Spleen (tissue), 13 donors: ENCODE measurements at places on chromosomes 3 and 15.

GRCh38 chr3:976006-976405 lies 116.8 kb upstream of the CNTN6 start:
- no peak for DNase-seq

- no peak for DNase-seq
Measured at GRCh38 chr15:60121845-60122244, 117.7 kb downstream of the FOXB1 start.

- DNase-seq = no peak
Measured at GRCh38 chr15:56948000-56948763, 29.7 kb downstream of the TCF12 start.

DNA sequence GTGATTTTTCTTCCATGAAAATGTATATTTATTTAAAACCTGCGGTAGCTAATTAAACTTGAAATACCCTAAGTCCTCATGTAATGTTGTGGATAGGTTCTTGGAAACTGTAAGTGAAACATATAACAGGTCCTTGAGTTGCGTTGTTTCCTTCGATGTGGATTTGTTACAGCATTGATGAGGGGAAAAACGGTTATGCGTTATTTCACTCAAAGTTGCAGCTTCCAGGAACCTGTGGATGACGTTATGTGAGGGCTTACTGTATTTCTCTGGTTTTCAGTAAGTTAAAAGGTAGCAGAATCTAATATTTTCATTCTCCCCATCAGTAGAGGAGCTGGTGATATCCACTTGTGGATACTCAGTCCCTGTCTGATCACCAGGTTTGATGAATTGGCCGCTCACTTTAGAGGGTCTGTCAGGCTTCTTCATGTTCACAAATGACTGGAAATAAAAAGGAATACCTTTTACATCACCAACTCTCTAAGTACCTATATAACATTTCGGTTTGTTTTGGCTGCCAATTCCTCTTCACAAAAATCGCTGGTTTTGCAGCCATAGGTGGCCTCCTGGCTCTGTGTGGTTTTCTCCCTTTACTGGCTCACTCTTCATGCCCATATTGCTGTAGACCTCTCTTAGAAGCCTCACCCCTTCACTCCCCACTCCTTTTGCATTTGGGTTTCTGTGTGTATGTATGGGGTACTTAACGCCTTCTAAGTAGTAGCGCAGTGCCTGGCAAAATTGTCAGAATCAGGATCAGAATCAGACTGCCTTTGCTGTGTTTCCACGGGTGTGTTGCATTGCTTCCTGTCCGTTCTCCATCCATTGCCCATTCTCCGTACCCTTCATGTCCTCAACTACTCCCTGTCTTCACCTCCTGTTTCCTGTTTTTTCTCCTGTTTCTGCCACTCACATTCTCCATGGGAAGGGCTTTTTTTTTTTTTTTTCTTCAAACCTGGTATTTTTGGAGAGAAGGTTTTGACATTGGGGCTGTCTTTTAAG lies 112.6 kb downstream of the FNDC3B start:
- DNase-seq = no peak

- DNase-seq = no peak
Measured at GRCh38 chr3:11077466-11077865, 76.8 kb upstream of the HRH1 start.

GRCh38 chr3:59432665-59433064 lies 382.8 kb upstream of the CFAP20DC start:
- DNase-seq = no peak

- peak; percentile 76 for DNase-seq
Measured at GRCh38 chr15:50107591-50108408, 11.2 kb downstream of the ATP8B4 start.

GRCh38 chr3:118734664-118735063 lies 300.0 kb downstream of the IGSF11 start:
- DNase-seq = no peak

GRCh38 chr15:63483521-63484371 lies 20.6 kb upstream of the USP3 start:
- DNase-seq = no peak

GRCh38 chr3:133386876-133387275 lies 13.0 kb upstream of the BFSP2 start:
- DNase-seq = no peak

GRCh38 chr3:39254806-39255449 lies 24.9 kb downstream of the CX3CR1 start:
- no peak for DNase-seq

GRCh38 chr3:48697952-48698351 lies 12.2 kb upstream of the NCKIPSD start:
- no peak for DNase-seq

GRCh38 chr15:68264282-68264681 lies 13.3 kb upstream of the FEM1B start:
- DNase-seq = no peak

GRCh38 chr3:12750658-12751071 lies 8.4 kb downstream of the TMEM40 start:
- no peak for DNase-seq

- DNase-seq = no peak
Measured at GRCh38 chr15:75131269-75131643, 70.4 kb upstream of the C15orf39 start.

DNA sequence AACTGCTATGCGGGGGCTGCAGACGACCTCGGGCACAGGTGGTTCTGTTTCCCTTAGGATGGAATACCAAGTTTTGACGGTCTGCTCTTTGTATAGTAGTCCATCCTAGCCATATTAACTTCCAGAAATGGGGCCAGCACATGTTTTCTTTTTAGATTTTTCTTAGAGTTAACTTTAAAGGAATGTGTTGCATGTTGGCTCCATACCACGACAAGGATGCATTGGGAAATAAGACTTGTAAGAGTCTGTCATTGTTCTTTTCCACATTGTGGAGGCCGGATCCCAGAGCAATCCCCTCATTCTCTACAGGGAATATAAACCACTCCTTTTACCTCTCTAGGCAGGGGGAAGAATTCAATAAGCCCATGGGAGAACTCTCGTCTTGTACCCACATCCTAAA lies 87.1 kb upstream of the PLSCR4 start:
- no peak for DNase-seq

DNA sequence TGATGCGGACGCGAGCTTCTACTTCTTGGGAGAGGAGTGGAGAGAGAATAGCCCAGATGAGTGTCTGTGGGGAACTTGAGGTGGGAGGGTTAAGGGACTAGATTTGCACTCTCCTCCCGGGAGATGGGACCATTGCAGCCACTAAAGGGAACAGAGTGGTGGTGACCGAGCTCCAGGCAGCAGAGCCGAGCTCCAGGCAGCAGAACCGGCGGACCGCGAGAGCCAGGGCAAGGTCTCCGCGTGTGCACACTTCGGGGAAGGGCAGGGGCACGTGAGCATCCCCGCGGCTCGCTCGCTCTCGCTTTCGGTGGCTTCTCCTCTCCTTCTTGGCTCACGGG lies 1.1 kb downstream of the IGDCC3 start:
- DNase-seq = peak; percentile 65

GRCh38 chr3:194556086-194557056 lies 69.6 kb upstream of the ATP13A3 start:
- no peak for DNase-seq

DNA sequence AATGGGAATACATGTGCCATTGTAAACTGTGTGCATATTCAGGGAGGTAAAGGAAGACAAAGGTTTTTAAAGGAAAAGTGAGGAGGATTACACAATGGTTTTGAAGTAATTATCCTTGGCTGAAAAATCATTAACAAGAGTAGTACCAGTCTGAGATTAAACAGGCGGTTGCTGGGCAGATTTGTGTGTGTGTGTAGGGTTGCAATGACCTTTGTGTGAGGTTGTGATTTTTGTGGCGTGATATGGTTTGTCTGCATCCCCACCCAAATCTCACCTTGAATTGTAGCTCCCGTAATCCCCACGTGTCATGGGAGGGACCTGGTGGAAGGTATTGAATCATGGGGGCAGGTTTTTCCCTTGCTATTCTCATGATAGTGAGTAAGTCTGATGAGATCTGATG lies 7.0 kb downstream of the DLEC1 start:
- no peak for DNase-seq

- DNase-seq = no peak
Measured at GRCh38 chr3:127019449-127019848, 36.5 kb downstream of the PLXNA1 start.

- DNase-seq = no peak
Measured at GRCh38 chr3:197224034-197224444, 74.4 kb downstream of the DLG1 start.

DNA sequence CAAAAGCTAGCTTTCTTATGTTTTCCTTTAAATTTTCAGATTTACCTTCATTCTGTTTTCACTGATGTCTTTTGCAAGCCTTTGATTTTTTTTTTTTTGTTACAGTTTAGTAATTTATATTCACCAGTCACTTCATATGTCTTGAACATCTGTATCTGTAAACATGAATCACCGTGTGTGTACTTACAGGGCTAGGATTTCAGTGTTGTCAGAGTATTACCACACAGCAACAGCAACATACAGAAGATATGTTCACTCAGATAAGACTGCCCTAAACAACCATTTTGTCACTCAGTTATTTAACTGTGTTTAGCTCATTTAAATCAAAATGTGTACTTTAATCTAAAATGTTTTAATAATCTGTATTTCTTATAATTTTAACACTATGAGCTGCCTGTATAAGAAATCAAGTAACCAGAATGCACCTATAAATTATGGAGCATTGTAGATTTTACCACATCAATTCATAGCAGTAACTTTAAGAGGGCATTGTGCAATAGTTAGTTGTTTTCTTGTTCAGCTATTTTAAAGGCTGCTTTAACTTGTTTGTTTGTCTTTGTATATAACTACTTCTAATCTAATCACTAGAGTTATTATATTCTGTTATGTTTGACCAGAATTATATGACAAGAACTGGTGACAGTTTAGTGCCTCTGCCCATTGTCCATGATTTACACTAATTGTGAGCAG lies 50.4 kb downstream of the GHSR start:
- no peak for DNase-seq

GRCh38 chr3:20324664-20325478 lies 138.9 kb upstream of the SGO1 start:
- no peak for DNase-seq

GRCh38 chr15:77659350-77660321 lies 26.9 kb upstream of the LINGO1 start:
- no peak for DNase-seq

DNA sequence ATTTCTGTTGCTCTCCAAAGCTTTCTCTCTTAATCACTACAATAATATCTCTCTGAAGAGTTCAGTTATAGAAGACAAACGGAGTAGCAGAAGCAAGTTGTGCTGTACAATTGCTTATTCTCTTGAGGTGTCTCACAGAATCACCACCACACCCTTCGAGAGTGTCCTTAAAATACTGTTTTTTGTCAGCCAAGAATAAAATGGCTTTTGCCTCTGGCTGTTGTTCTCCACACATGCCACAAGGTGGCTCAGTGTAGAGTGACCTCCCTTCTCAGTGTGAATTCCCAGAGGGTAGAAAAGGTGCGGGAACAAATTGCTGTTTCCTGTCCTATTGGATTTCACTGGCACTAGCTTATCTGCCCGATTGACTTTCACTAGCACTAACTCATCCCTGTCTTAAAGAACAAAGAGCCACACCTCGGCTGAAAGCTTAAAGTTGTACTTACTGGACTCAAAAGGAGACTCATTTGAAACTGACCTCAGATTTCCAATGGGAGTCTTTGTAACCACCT lies 134.2 kb upstream of the SATB1 start:
- DNase-seq = no peak

- DNase-seq = no peak
Measured at GRCh38 chr15:73782344-73782959, 29.3 kb upstream of the INSYN1 start.

GRCh38 chr3:147360051-147360439 lies 46.3 kb downstream of the ZIC4 start:
- DNase-seq = no peak

- DNase-seq = no peak
Measured at GRCh38 chr3:22980346-22980745, 222.8 kb upstream of the UBE2E2 start.

- no peak for DNase-seq
Measured at GRCh38 chr3:182912474-182912873, 67.9 kb downstream of the DCUN1D1 start.

- DNase-seq = peak; percentile 36
Measured at GRCh38 chr3:197408177-197408957, 110.0 kb upstream of the DLG1 start.

DNA sequence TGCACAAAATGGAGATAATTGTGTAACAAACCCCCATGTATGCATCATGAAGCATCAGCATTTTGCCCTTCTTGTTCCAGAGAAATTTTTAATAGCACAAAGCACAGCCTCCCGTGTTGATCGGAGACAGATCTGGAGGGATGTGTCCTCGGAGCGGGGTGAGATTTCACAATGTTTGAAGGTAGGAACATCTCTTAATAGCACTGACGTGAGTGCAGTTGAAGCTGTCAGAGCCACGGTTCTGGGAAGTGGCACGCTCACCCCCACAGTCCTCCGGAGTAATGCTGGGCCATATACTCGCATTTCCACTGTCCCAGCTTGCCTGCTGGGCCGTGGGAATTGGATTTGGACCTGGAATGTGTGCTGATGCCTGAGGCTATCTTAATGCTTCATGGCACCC lies 24.1 kb downstream of the ARPP21 start:
- DNase-seq = no peak

GRCh38 chr3:151307131-151307530 lies 9.5 kb downstream of the GPR87 start:
- DNase-seq = no peak

- no peak for DNase-seq
Measured at GRCh38 chr15:76994496-76994895, 430 bp upstream of the PSTPIP1 start.

- no peak for DNase-seq
Measured at GRCh38 chr15:85947936-85948335, 131.7 kb upstream of the AGBL1 start.

DNA sequence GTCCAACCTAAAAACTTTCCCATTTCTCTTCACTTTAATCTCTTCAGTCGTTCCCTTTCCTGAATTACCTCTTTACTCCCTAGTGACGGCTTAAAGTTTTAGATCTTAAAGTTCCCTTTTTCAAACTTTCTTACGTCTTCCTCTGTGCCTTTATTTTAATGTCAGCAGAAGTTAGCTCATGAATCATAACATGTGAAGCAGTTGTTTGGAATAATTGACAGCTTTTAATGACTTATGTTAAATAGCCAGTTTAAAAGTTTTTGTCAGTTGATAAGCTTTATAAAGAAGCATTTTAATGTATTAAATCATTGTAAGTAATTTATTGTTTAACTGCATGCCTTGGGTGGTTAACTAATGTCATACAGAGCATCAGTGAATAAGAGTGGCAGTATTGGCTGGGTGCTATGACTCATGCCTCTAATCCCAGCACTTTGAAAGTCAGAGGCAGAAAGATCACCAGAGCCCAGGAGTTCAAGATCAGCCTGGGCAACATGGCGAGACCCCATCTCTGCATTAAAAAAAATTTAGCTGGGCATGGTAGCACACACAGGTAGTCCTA lies 33.9 kb downstream of the PIK3CA start:
- no peak for DNase-seq

DNA sequence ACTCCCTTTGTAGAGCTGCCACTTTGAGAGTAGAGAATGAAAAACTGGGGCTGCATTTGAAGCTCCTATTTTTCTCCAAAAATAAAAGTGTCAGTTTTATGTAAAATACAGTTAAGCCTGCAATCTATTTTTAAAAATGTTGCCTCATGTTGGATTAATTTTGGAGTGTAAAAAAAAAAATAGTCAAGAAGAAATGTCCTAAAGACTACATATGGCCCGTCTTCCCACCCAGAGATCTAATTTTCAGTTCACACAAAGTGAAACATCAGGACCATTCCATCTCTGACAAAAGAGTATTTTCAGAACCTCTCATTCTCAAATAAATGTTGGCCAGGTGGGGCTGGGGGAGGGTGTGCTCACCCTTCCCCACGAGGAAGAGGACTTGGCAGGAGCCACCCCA lies 62.7 kb downstream of the HHLA2 start:
- DNase-seq = no peak

- no peak for DNase-seq
Measured at GRCh38 chr3:129399895-129400357, 28.5 kb downstream of the EFCAB12 start.
